A375 (cell line): ENCODE measurements at places on chromosomes 4 and X. TPM values are rescaled to one million over a fixed set of nuclear protein-coding genes. Genes with fewer than 3 reads are reported as not detected.

The PARM1 gene
- 0.19 and 0.32 TPM in 2 replicates for total RNA-seq

The TLL1 gene
- total RNA-seq = 0.11 TPM in 1 of 2 replicates, not detected in the other

The CLIC2 gene
- total RNA-seq = not detected in 2 replicates

The SYTL5 gene
- total RNA-seq = 62.6 and 66.9 TPM in 2 replicates

The SPANXD gene
- total RNA-seq = 7.1 and 8.2 TPM in 2 replicates

The RAB9B gene
- 0.23 and 0.34 TPM in 2 replicates for total RNA-seq

The PRRG1 gene
- total RNA-seq = 6.8 and 7.0 TPM in 2 replicates
